ENCODE measurements at places on chromosomes 5 and 9. TPM values are rescaled to one million over a fixed set of nuclear protein-coding genes. Genes with fewer than 3 reads are reported as not detected.
A peak's percentile ranks its signal among the peaks of the same experiment; 100 is the strongest.

DNA sequence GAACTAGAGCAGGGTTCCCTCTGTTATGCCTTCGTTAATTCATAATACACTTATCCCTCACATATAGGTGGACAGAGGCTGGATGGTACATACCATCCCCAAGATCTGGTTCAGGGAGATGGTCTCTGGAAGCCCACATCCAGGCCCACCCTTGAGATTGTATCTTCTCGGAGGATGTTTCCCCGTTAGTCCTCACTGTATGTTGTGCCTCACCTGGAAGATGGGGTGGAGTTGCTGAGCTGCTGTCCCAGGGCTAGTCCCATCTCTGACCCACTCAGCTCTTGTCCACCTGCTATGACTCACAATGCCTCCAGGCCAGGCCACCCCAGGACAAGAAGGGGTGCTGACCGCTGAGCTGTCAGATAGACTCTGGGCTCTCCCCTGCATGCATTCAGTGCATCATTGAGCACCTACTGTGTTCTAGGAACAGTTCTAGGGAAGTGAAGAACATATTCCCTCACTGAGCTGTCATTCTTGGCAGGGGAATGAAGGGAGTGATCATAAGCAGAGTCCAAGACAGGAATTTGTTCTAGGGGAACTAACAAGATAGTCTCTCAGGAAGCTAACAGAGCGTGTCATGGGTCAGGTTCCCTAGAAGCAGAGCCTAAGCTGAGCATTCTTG, at the start of gene CBY3:
TSS of gene CBY3 (minus strand) at position 255 of the 622 bp plus-strand sequence. CDS start at position 139, 116 bp downstream.
- no peak for DNase-seq

Gene ISCA1
- 43.1 TPM for total RNA-seq

DNA sequence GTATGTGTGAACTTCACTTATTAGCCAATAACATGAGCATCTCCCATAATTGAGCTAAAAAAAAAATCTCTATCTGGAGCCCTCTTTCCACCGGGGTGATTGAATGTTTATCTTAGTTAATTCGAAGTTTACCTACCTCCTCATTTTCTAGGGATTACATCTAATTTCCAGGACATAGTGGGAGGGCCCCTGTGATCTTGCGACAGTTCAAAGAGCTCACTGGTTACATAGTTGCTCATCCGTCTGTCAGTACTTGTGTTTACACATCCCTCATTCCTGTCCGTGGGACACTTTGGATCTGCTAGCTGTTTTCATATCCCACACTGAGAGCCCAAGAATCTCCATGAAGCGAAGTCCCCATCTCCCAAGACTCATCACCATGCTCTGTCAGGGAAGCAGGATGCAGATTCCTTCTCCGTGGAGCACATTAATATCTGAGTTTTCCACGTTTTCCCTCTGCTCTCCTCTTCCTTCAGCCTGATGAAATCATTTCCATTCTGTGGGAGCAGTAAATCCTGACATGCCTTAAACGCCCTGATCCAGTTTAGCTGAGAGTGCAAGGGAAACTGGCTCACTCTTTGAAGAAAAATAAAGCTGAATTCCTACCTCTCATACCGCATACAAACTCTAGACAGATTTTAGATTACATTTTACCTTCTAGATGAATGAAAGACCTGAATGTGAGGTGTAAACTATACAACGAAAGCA, 10.2 kb upstream of the SFXN1 start:
- DNase-seq: no peak

- DNase-seq: no peak
Measured at GRCh38 chr9:116094846-116095245, 58.7 kb upstream of the PAPPA start.

GRCh38 chr5:158758675-158759074, 341.0 kb downstream of the EBF1 start:
- peak; percentile 47 for DNase-seq

GRCh38 chr5:109410389-109411148, 795 bp upstream of the PJA2 start:
- peak; percentile 95 for DNase-seq

Gene SUSD3
- total RNA-seq: not detected

Gene CAVIN4
- 311 TPM for total RNA-seq

Gene GLRA1
- total RNA-seq: not detected

DNA sequence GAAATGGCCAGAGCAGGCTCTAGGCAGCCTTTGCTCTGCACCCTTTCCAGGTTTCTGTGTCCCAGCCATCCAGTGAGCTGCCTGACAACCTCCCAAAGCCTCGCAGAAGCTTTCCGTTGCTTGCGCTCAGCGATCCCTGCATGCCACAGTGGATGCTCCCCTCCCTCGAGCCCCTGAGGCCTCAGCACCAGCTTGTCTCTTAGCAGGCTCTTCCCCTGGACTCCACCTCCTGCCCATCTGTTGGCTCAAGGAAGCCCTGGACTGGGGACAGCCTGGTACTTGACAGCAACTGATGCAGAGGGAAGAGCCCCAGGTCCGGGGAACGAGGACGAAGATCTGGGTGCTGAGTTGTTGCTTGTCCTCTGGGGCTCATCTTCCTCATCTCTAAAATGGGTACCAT, 23.2 kb downstream of the TSPAN17 start:
- no peak for DNase-seq

- DNase-seq: peak; percentile 64
Measured at GRCh38 chr9:36187414-36187813, 3.3 kb upstream of the CLTA start.

- no peak for DNase-seq
Measured at GRCh38 chr9:104572612-104573011, 3.6 kb downstream of the OR13C8 start.

Gene PCDHGB4
- total RNA-seq: 2.2 TPM

GRCh38 chr9:92550765-92551164, 15.0 kb upstream of the ECM2 start:
- DNase-seq: no peak

DNA sequence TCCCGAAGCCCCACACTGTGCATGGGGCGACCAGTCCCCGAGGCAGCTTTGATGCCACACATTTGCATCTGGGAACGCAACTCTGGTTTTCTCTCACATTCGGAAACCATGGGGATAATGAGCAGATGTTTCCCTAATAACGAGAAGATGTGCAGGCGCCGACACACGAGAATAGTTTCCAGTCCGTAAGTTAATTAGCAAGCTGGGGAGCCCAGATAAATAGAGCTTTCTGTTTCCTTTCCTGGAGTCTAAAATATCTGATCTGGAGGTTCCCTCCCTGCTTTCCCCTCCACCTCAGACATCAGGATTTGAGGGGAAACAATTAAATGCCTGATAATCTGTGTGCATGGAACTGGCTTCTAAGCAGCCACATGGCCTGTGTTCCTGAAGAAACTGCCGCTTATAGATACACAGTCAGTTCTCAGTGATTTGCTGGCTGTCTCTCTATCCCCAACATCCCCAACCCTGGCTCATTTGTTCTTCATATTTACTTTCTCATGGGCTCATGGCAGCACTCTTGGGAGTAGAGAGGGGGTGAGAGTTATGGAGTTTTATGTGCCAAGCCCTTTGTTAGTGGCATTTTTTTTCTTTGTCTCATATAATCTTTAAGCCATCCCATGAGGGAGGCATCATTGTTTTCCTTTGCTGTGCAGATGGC, 62.8 kb downstream of the PDZD2 start:
- no peak for DNase-seq

Gene CDC25C
- total RNA-seq: 0.16 TPM

DNA sequence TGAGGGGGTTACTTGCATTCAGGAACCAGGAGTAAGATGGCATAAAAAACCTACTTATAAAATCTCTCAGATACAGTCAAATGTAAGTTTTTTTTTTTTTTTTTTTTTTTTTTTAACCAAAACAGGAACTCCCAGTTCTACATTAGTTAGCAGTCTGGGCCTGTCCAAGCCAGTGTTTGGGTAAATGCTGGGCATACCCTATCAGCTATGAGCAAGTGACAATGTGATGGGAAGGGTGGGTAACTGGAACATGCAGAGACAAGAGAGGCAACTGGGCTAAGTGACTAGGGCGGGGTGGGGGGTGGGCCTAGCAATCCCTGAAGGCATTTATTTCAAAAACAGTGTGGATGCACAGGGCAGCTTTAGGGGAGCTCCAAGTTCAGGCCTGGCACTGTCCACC, 2.3 kb downstream of the NMRK1 start:
- no peak for DNase-seq

DNA sequence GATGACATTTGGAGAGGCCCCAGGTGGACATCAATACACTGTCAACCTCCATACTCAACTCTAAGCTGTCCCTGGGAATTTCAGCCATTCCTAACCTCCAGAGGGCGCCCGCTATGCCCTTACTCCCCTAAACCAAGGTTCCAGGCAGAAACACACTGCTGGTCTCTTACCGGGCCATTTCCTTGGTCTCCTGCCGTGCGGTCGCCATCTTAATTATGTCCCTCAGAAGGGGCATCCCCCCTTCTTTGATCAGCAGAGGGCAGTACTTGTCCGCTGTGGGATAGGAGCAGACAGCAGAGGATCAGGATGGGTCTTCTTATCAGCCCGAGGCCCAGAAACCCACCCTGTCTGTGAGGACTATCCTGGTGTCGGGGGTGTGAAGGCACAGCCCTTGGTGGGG, 9.3 kb upstream of the ZDHHC12 start:
- peak; percentile 83 for DNase-seq

Gene IRGM
- total RNA-seq: not detected

- peak; percentile 37 for DNase-seq
Measured at GRCh38 chr5:68315679-68316271, 100.2 kb downstream of the PIK3R1 start.

- no peak for DNase-seq
Measured at GRCh38 chr5:53089481-53089991, 20.0 kb downstream of the MOCS2 start.

Gene NMUR2
- not detected for total RNA-seq

All from myocyte (in vitro differentiated cells).